ENCODE measurements at places on chromosomes 13 and 19. TPM values are rescaled to one million over a fixed set of nuclear protein-coding genes. Genes with fewer than 3 reads are reported as not detected.

Gene SPRED3
- 0.06 TPM for total RNA-seq

Gene PIK3R2
- 6.5 TPM for total RNA-seq

Gene MYPOP
- 2.5 TPM for total RNA-seq

Gene FFAR1
- total RNA-seq = not detected

Gene LILRA1
- total RNA-seq = not detected
